ENCODE measurements at places on chromosomes 7 and 10.
A peak's percentile ranks its signal among the peaks of the same experiment; 100 is the strongest.

DNA sequence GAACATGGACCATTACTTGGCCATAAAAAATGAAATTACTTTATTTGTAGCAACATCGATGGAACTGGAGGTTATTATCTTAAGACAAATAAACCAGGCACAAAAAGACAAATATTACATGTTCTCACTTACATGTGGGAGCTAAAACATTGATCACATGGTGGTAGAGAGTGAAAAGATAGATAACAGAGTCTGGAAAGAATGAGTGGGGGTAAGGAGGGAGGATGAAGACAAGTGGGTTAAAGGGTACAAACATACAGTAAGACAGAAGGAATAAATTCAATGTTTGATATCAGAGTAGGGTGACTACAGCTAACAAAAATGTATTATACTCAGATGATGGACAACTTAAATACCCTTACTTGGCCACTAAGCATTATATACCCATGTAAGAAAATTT is 100.0 kb upstream of the WNT16 start:
- no peak for DNase-seq

GRCh38 chr7:18648849-18649758 is 153.6 kb downstream of the HDAC9 start:
- DNase-seq: no peak

- no peak for DNase-seq
These were observed 35.7 kb downstream of the MACROH2A2 start for GRCh38 chr10:70088308-70088698.

GRCh38 chr7:100384628-100385294 is 11.5 kb downstream of the PILRA start:
- no peak for DNase-seq

DNA sequence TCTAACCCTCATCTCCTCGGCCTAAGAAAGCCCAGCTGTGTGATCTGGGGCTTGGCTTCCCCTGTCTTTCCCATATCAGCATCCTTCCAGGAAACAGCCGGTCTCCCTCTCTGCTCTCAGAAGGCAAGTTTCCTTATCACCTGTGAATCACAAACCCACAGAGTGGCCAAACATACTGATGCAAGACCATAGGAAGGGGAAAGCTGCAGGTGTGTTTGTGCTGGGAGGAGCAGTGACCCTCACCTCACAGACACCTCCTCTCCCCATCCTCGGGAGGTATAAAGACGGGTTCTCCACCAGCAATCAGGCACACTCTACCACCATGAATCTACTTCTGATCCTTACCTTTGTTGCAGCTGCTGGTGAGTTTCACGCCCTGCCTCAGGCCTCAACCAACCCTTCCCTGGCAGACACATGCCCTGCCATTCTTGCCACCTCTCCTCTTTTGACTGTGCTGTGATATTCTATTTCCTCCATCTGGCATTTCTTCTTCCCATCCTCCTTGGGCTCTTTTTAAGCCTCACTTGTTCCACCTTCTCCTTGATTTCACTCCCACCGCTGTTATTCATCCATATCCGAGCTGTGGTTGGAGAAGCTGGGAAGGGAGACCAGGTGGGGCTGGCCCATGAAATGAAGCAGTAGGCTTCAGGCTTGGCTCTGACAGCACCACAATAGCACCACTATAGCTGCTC is at the start of gene PRSS2:
TSS of gene PRSS2 (plus strand) at position 310 of the 692 bp plus-strand sequence. CDS start at position 323, 13 bp downstream.
- no peak for DNase-seq

- DNase-seq: no peak
These were observed 16.2 kb upstream of the DNAJB6 start for GRCh38 chr7:157320608-157320980.

DNA sequence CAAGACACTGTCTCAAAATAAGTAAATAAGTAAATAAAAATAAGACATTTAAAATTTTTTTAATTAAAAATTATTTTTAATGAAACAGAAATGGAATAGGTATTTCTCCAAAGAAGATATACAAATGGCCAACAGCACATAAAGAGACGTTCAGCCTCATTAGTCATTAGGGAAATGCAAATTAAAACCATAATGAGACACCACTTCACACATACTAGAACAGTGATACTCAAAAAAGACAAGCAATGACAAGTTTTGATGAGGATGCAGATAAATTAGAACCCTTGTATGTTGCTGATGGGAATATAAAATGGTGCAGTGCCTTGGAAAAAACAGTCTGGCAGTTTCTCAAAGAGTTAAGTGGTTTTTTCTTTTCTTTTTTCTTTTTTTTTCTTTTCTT is 26.5 kb upstream of the C10orf67 start:
- DNase-seq: no peak

- no peak for DNase-seq
These were observed 481.0 kb upstream of the SEMA3A start for GRCh38 chr7:84675633-84676034.

GRCh38 chr10:31677195-31678138 is 251.2 kb downstream of the ARHGAP12 start:
- no peak for DNase-seq

GRCh38 chr10:20281579-20281978 is 465.3 kb downstream of the PLXDC2 start:
- no peak for DNase-seq

- peak; percentile 70 for DNase-seq
These were observed 72.6 kb downstream of the ITGB8 start for GRCh38 chr7:20403331-20403730.

DNA sequence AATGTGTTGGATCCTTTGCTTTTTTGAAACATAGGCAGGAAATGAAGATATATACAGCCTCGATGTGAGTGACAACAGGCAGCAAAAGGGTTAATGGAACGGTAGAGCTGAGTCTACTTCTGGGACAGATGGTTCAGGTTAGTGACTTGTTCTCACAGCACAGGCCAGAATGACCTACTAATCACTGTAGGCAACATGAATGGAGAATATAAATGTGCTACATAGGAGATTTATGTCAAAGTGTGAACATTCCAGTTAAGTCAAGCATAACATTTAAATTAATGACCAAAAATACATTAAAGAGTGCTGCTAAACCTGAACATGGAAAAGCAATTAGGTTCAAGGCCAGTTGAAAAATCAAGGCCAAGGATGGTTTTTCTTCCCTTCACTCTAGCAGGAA is 235.2 kb downstream of the POU6F2 start:
- peak; percentile 67 for DNase-seq

GRCh38 chr10:127046975-127047877 is 142.0 kb downstream of the DOCK1 start:
- DNase-seq: peak; percentile 51

- DNase-seq: no peak
These were observed 31.9 kb downstream of the NAPEPLD start for GRCh38 chr7:103116991-103117390.

DNA sequence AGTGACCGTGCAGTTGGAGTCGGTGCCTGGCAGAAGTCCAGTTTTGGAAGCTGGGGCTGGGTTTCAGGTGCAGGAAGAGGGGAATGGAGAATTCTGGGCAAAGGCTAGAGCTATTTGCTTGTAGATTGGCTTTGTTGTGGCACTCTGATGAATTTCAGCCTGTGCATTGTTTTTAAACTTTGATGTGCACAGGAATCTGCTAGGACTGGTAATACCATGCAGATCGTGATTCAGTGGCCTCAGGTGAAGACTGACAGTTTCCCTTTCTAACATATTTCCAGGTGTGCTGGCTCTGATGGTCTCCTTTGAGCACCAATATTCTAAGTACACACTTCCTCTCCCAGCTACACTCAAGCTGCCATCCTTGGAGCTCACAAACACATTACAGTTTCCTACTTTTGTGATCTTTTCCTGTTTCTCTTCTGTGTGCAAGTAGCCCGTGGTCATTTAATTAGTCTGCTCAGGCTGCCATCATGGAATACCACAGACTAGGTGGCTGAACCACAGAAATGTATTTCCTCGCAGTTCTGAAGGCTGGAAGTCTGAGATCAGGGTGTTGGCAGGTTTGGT is 55.6 kb downstream of the NOC3L start:
- peak; percentile 9 for DNase-seq

GRCh38 chr7:38283809-38284208 is 10.4 kb upstream of the TARP start:
- DNase-seq: no peak

DNA sequence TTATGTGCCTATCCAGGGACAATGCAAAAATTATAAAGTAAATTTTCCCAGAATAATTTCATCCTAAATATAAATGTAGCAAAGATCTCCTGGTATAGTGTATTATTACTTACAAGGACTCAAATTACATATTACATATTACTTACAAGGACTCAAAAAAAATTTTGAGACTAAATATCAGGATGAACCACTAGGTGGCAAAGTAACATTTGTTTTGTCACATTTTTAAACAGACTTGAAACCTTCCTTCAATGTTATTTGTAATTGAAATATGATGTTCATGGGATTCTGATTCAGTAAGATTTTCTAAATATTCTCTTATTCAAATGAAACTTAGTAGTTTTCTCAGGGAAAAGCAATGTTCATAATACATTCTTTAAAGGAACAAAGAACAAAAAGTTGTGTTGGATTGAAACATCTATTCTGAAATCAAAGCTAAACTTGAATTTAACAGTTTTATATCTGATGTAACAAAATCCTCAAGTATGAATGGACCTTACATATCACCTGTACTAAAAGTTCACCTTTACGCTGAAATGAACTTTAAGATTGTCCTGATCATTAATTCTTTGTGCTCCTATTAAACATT is 74.3 kb upstream of the GNAI1 start:
- peak; percentile 66 for DNase-seq

GRCh38 chr7:69896121-69896520 is 297.8 kb downstream of the AUTS2 start:
- DNase-seq: peak; percentile 23

DNA sequence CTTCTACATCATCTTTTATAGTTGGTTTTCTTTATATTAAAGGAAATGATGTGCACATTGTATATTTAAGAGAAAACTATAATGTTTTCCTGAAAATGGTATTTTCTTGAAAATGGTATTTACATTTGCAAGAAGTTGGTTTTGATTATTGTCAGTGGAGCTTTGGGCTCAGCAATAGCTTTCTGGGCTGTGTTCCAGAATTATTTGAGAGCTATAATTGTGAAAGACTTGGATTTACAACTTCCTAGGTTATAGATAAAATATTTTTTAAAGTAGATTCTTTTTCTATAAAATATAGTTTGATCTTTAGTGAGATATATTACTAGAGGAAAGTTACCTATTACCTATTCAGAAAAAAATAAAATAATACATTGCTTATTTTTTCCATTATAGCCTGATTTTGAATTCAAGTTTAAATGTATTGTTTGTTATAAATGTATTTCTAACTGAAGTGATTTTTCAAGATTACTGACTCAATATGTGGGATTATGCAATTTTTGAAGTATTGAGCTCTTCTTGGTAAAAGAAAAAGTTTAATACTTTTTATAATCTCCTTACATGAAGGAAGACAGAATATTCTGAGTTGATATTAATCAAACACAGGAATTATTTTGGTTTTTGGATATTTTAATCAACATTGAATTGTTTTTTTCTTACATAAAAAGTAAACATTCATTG is 20.2 kb downstream of the GNAI1 start:
- DNase-seq: peak; percentile 57

DNA sequence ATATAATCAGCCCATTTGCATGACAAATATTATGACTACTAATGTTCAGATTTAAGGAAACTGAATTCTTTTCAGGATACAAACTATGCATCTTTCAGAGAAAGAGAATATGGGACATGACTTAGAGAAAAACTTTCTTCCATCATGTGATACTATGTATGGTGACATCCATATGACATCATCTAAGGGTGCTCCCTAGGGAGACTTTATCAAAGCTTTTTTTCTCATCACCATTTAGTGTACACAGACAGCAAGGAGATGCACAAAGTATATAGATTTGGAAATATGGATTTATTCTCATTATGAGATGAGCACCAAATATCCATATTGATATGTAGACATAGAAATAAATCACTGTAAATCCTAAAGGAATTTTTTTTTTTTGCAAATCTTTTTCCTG is 164.2 kb upstream of the YAE1 start:
- no peak for DNase-seq

- DNase-seq: no peak
These were observed 101.5 kb downstream of the STK31 start for GRCh38 chr7:23811540-23811939.

DNA sequence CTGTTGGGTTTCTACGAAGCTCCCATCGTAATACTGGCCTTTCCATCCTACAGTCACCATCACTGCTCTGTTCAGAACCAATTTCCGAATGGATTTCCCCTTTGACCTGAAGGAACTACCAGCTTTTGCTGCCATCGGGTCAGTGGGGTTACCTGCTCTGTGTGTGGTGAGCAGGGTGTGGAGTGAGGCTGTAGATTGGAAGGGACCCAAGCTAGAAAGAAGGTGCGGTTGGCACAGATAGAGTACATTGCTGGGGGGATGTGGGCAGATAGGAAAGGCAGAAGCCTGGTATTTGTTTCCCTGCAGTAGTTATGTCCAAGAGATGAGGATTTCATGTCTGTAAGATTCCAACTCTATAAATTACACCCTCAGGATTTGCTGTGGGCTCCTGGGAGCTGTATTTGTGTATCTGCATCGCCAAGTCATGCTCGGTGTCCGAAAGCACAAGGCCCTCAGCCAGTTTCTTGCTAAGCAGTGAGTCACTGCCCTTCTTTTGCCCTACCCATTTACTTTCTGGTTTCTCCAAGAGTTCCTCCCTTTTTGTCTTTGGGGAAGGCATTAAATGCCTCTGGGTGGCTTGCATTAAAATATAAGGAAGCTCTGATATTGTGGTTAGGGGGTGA is 15.4 kb downstream of the CLCN1 start:
- DNase-seq: peak; percentile 77

DNA sequence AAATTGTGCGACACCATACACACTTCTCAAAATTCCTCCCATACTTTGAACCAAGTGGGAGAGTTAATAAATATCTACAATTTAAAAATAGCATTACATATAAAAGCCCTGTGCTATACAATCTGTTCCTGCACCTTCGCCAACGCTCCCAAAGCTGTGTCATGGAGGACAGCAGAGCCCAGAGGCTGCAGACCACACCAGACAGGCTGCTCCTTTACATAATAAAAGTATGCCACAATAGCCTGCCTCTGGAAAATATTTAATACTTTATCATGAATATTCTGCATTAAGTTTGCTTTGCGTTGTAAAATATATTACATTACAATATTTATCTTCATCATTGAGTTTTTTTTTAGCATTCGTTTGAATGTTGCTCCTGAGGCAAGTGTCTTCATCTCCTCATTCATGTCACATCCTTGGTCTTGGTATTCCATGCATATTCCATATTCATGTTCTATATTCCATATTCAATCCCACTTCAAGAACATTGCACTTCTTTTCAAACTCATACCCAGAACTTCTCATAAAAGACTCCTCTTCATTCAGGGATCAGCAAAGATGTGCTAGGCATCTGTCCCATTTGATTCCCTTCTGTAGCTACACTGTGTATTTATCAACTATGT is 663.9 kb downstream of the POM121L12 start:
- DNase-seq: no peak

Data from fibroblast of skin of abdomen (primary cell).